ENCODE measurements at places on chromosomes 12 and 14.
A peak's percentile ranks its signal among the peaks of the same experiment; 100 is the strongest.

DNA sequence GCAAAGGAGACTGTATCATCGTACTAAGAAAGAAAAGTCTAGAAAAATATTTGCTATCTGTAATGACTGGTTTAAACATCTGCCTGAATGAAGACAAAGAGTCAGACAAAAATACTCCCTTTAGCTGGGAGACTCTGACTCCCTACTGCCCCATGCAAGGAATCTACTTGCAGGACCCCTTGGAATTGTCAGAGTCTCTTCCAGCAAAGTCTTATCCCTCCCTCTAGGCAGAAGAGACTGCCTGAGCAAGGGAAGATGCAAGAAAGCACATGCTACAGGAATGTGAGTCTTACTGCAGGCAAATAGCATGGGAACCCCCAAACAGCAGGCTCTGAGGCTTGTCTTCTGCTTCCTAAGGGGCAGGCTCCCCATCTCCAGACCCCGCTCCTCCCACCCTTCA lies 154.0 kb downstream of the KCNA5 start:
- DNase-seq: no peak

DNA sequence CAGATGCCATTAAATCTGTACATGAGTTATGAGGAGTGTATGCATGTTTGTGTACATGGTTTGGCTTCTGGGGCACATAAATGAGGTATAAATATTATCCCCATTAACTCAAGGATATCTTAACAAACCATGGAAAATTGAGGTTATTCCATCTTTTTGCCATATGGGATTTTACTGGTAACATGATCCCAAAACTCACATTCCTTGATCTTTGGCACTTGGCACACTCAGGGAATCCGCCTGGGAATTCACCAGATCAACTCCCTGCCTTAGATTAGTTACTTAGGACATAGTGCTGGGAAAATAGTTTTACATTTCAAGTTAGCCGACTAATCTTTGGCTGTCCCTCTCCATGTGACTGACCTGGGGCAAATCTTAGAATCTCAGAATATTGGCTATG lies 16.9 kb downstream of the CDKN1B start:
- no peak for DNase-seq

DNA sequence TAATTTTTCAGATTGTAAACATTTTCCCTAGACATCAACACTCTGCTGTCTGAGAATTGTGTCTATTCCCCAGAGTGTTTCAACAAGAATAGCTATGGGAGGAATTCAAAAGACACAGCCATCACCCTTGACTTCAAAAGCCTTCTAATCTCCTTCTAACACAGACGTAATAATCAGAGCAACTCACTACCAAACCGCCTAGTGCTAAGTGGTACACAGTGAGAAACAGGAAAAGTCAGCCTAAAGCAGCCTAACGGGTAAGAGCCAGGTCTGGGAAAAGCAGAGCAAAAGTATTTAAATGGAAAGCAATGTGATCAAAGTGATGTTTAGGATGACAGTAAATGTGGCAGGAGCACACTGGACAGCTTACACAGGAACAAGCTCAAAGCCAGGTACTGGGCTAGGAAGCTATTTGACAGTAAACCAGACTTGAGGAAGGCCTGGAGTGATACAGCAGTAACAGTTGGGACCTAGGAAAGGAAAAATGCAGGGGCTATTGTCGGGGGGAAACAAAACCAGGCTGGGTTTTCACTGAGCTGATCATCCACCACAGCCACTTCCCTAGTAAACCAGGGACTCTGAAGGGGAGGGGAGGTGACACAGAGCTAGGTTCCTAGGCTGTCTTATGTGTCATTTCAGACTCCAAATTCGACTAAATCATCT lies 29.4 kb downstream of the CORO1C start:
- DNase-seq: no peak

GRCh38 chr12:47554046-47554653 lies 151.7 kb downstream of the RPAP3 start:
- no peak for DNase-seq

GRCh38 chr12:14614704-14615121 lies 47.0 kb upstream of the PLBD1 start:
- no peak for DNase-seq

GRCh38 chr12:76704693-76705092 lies 59.2 kb upstream of the ZDHHC17 start:
- no peak for DNase-seq

DNA sequence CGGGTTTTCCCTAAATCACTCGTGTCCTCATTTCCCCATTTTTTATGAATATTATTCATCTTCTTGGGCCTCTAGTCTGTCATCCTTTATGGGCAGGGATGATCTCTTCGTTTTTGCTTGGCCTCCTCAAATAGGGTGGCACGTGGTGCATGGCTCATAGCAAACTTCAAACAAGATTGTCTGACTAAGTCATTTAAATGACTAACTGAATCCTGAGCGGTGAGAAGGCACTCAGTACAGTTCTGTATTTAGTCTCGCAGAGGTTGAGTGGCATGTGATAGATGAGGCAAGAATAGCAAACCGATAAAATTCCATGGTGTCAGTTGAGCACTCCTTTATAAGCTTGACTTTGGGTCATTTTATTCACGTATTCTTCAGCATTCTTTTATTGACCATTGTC lies 5.7 kb upstream of the JDP2 start:
- no peak for DNase-seq

GRCh38 chr14:56959869-56960268 lies 149.6 kb upstream of the OTX2 start:
- DNase-seq: no peak

GRCh38 chr12:107127482-107128430 lies 34.4 kb upstream of the CRY1 start:
- no peak for DNase-seq

- DNase-seq: no peak
Observed at GRCh38 chr12:50564237-50564947, 59.6 kb downstream of the DIP2B start.

- DNase-seq: peak; percentile 59
Observed at GRCh38 chr12:29220632-29221336, 71.7 kb downstream of the FAR2 start.

GRCh38 chr12:132327336-132328171 lies 1.8 kb downstream of the GALNT9 start:
- DNase-seq: peak; percentile 22

GRCh38 chr12:14664434-14665023 lies 31.9 kb downstream of the GUCY2C start:
- DNase-seq: peak; percentile 41

GRCh38 chr12:55760663-55761062 lies 17.7 kb downstream of the GDF11 start:
- DNase-seq: no peak

GRCh38 chr14:95765051-95765450 lies 51.1 kb upstream of the TCL1A start:
- DNase-seq: no peak

DNA sequence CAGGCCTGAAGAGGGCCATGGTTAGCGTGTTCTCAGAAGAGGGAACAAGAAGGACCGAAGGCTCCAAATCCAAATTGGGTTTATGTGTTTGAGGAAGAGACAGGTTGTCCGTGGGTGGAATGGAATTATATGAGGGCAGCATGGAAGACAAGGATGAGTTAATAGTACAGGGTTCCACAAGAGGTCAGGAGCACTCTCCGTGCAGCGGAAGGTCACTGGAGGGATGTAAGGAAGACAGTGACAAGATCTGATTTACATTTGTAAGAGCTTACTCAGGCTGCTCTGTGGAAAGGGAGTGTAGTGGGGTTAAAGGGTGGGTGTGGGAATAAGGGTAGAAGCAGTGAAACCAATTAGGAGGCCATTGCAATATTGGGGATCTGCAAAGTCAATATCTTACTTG lies 97.0 kb downstream of the TPH2 start:
- DNase-seq: no peak

DNA sequence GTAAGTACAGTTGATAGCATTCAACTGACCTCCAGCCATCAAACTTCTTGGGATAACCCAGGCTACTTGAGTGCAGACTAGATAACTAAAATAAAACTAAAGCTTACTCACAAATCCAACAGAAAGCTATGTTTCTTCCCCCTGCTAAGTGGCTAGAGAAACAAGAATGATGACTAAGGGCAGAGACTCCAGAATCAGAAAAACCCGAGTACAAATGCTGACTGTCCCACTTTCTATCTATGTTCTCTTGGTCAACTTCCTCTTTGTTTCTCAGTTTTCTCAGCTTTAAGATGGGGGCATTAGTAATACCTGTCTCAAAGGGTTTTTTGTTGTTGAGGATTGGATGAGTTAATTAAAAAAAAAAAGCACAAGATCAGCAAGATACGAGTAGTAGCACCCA lies 6.1 kb upstream of the NUAK1 start:
- DNase-seq: no peak

GRCh38 chr14:23514644-23514957 lies 37.0 kb downstream of the ZFHX2 start:
- no peak for DNase-seq

GRCh38 chr12:65602253-65602609 lies 222.1 kb upstream of the HMGA2 start:
- DNase-seq: no peak

- DNase-seq: no peak
Observed at GRCh38 chr12:109483346-109483745, 5.9 kb downstream of the UBE3B start.

DNA sequence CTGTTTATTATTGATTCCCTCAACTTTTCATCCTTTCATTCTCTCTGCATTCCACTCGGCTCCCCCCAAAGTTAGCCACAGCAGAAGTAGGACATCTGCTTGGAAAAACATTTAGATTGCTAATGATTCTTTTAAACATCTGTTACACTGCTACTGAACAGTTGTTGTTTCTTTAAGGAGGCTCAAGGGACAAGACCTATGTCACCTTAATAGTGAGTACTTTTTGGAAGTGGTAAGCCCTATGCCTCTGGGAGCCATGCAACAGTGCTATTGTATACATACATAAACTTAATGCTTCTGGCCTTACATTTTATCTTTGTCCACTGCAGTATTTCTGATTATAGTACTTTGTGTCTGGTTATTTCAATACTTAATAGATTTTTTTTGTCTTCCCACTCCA lies 628.2 kb upstream of the FOXG1 start:
- DNase-seq: no peak

DNA sequence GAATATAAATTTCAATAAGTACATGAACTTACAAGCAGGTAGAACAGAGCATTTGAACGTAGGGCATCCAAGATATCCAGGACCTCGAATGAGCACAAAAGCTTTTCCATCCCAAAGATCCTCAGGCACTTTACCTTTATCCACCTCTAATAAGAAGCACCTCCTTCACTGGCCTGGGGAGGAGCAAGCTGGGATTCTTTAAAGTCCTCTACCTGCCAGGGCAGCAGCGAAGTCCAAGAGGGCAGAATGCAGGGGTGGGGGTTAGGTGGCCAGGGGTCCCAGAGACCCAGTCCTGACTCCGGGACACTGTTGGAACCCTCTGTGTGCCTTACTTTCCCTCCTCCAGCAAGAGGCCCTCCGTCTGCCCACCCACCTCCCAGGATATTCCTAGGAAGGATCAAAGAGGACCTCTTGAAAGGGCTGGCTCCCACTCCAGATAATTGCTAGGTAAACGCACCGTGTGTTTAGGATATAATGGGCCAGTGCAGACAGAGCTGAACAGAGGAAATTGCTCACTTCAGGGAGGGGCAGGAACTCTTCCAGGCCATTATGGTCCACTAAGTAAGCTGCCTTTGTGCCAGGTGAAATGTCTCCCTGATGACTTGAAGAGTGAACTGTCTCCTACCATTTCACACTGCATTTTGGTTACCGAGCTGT lies 68.1 kb downstream of the TTC9 start:
- DNase-seq: no peak

- peak; percentile 34 for DNase-seq
Observed at GRCh38 chr12:3032770-3033538, 44.2 kb upstream of the TSPAN9 start.

- no peak for DNase-seq
Observed at GRCh38 chr14:87080146-87080545, 912.8 kb downstream of the GALC start.

DNA sequence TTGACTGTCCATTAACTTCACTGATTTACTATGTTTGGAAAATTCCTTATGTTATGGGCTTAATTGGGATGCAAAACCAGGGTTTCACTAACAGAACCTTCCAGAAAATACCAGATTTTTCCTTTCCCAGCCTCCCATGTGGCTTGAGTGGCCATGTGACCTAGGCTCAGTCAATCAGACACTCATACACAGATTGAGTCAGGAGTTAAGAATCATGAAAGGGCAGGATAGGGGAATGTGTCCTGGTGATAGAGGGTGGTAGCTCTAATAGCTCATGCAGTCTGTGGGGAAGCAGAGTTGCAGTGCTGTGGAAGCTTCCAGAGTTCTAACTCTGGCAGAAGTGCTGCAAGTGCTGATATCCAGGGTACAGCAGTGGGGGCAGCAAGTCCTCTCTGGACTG lies 134.1 kb upstream of the IFNG-AS1 start:
- DNase-seq: no peak

GRCh38 chr12:131641315-131641714 lies 69.6 kb upstream of the SFSWAP start:
- DNase-seq: no peak

- no peak for DNase-seq
Observed at GRCh38 chr12:110763583-110763982, 20.9 kb upstream of the PPP1CC start.

- no peak for DNase-seq
Observed at GRCh38 chr14:102955636-102956408, 33.4 kb downstream of the AMN start.

GRCh38 chr12:11785712-11786111 lies 136.2 kb downstream of the ETV6 start:
- no peak for DNase-seq

- DNase-seq: no peak
Observed at GRCh38 chr14:54739514-54739913, 163.1 kb downstream of the GCH1 start.

DNA sequence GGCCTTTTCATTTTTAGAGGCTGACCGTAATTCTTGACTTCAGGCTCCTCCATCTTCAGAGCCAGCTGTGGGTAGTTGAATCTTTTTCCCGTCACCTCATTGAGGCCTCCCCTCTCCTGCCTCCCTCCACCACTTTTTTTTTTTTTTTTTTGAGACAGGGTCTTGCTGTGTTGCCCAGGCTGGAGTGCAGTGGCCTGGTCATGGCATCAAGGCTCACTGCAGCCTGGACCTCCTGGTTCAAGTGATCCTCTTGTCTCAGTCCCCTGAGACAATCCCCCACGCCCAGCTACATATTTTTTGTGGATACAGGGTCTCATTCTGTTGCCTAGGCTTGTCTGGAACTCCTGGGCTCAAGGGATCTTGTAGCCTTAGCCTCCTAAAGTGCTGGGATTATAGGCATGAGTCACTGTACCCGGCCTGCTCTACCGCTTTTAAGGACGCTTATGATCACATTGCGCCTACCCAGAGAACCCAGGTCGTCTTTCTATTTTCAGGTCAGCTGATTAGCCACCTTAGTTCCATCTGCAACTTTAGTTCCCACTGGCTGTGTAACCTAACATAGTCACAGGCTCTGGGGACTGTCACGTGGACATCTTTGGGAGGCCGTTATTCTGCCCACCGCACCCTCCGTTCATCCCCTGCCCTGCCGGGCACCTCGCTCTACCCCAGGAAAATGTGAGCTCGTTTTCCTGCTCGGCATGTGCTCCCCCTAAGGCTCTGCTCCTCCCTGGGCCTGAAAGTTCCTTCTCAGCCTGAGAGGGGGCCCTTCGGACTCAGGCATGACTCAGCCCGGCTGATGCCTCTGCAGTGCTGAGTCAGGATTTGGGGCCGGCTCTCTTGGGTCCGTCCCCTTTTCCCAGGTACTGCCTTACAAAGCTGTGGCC lies 13.4 kb downstream of the TNFAIP2 start:
- no peak for DNase-seq

GRCh38 chr14:74064883-74065282 lies 19.4 kb downstream of the ALDH6A1 start:
- DNase-seq: no peak

- DNase-seq: no peak
Observed at GRCh38 chr12:76080729-76081415, 3.6 kb downstream of the NAP1L1 start.

- peak; percentile 62 for DNase-seq
Observed at GRCh38 chr12:88957358-88957757, 377.1 kb upstream of the KITLG start.

Measured in testis (tissue), 5 donors.